ENCODE measurements at places on chromosomes 13 and 19. TPM values are rescaled to one million over a fixed set of nuclear protein-coding genes. Genes with fewer than 3 reads are reported as not detected.
A peak's percentile ranks its signal among the peaks of the same experiment; 100 is the strongest.

SYCN gene
- total RNA-seq, result not detected

ZNF823 gene
- total RNA-seq, result 6.3 TPM

DNA sequence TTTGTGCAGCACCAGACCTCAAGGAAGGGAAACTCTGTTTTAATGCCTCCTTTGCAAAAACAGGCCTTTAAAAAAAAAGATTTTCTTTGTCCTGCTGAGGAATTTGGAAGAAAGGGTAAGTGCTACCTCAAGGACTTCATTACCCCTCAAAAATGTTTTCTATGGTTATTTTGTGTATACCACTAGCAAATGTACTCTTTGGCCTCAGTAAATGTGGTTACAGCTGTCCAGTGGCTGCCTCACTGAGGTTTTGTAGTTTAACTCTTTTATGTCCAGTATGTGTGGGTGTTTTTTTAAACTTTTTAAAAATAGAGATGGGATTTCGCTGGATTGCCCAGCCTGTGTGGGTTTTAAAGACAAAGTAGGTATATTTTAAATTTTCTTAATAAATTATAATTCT, 42.2 kb upstream of the TSC22D1 start:
- no peak for ATAC-seq

DNA sequence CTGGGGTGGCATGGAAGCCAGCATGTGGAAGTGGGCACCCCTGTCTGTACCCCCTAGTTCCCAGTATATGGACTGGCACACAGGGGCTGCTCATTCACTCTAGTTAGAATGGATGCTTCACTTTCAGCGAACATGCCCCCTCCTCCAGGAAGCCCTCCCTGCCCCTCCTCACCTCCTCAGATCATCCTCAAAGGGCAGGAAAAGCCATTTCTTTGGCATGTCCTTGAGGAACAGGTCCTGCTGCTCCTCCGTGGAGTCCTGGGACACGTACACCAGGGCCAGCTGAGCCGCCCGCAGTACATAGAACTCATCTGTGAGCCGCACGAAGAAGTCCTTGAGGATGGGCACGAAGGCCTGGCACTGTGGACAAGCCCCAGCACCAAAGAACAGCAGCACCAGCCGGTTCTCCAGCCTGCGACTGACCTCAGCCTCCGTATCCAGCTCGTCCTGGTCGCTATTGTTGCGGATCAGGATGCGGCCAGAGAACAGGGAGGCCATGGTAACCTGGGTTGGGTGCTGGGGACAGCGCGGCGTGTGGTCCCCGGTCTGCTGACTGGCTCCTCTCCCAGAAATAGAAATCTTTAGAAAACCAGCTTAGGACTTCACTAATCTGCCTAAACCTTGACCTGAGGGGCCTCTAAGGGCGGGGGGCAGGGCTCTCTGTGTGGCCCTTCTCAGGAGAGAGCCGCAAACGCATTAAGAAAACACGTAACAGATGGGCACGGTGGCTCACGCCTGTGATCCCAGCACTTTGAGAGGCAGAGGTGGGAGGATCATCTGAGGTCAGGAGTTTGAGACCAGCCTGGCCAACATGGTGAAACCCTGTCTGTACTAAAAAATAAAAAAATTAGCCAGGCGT, at the start of gene NXNL1:
Gene NXNL1, minus strand, starts transcription at position 555 of the 859 bp plus-strand sequence. Its CDS starts 57 bp downstream, at position 498.
- ATAC-seq, result no peak

DNA sequence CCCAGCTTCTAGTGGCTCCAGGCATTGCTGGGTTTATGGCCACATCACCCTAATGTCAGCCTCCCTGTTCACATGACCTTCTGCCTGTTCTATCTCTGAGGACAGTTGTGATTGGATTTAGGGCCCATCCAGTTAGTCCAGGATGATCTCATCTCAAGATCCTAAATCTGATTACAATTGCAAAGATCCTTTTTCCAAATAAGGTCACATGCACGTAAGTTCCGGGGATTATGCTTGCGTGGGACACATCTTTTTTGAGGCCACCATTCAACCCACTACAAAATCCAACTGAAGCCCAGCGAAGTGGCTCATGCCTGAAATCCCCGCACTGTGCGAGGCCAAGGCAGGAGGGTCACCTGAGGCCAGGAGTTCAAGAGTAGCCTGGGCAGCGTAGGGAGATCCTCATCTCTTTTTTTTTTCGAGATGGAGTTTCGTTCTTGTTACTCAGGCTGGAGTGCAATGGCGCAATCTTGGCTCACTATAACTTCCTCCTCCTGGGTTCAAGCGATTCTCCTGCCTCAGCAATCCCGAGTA, 12.3 kb downstream of the PLD3 start:
- ATAC-seq, result peak; percentile 47

- no peak for ATAC-seq
Measured at GRCh38 chr19:55242517-55242916, 14.0 kb upstream of the TMEM86B start.

DNA sequence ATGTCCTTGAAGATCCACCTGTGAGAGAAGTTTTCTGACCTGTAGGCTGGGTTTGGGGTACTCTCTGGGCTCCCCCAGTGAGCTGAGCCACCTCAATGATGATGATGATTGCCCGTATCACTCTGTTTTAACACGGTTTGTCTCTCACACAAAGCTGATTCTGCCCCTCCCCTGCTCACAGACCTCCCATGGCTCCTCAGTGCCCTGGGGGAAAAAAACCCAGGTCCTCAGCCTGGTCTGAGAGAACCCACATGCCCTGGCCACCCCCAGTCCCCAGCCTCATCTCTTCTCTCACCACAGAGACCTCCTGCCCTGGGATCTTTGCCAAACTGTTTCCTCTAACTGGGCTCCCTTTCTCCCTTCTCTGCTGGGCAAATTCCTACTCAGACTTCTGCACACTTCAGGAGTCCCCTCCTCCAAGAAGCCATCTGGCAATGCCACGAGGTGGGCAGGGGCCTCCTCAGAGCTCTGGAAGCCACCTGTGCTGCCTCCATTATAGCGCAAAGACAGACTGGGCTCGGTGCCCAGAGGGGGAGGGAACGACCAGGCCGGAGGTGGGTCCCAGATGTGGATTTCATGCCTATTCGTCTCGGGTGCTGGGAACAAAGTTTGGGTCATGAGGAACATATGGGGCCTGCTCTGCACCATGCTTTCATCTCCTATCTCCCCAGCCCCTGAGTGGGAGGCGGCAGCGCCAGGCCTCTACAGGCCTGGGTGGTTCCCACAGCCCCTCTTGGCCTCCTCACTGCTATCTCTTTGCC, 8.5 kb upstream of the CA11 start:
- ATAC-seq, result peak; percentile 37

DNA sequence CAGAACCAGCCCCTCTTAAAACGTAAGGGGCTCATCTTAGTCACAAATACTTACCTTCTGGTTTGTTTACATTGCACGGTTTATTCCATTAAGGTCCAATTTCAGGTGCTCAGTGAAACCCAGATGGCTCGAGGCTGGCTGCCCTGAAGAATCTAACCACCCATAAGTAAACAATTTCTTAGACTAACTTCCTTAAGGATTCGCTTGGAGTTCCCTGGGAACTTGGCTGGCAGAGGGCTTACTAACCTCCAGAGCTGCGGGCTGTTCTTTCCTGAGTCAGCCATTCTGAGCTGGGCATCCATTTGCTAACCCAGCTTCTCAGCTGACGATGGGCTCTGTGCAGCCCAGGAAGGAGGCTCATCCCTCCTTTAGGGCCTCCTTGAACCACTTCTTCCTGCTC, 262.1 kb downstream of the FGF9 start:
- no peak for ATAC-seq

DNA sequence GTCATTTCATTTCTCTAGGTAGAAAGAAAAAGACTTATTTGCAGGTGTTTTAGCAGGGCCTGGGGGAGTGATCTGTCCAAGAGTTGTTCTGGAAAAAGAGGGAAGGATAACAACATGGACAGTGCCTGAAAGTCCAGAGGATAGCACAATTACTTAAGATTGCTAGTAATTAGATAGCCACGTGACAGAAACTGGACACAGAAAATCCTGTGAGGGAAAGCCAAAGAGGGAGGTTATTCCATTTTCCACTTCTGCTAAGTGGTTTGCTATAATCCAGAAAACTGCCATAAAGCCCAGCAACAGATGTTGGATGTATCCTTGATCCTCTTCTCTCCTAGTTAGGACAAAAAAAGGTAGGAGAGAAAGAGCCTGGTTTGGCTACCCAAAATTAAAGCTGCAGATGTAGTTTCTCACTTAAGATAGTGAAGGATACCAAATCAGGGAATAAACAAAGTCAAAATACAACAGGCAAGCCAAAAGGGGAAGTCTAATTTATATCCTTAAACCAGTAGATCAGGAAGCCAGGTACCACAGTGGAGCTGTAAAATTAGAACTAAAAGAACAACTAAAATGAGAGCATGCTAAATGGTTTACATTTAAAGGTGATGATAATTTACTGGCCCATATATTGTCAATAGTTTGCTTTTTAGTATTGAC, 140.2 kb downstream of the VWA8 start:
- ATAC-seq, result no peak

DNA sequence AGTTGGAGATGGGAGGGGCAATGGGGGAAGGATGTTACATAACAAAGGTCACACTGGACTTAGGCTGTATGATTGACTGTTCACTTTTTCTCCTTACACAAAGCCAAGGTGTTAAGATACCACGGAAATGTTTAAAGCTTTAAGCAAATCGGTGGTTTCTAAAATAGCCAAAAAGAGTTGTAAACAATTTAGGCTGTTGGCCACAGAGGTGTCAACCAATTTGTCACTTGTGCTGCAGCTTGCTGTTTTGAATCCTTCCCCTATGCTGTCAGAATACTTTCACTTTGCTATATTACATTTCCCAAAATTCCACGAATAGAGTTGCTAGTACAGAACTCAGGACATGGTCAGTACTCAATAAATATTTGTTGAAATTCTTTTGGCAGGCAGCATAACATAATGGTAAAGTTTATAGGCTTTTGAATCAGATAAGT, 149.3 kb downstream of the VWA8 start:
- no peak for ATAC-seq

GRCh38 chr19:44476559-44477408, 23.5 kb downstream of the ZNF180 start:
- no peak for ATAC-seq

DNA sequence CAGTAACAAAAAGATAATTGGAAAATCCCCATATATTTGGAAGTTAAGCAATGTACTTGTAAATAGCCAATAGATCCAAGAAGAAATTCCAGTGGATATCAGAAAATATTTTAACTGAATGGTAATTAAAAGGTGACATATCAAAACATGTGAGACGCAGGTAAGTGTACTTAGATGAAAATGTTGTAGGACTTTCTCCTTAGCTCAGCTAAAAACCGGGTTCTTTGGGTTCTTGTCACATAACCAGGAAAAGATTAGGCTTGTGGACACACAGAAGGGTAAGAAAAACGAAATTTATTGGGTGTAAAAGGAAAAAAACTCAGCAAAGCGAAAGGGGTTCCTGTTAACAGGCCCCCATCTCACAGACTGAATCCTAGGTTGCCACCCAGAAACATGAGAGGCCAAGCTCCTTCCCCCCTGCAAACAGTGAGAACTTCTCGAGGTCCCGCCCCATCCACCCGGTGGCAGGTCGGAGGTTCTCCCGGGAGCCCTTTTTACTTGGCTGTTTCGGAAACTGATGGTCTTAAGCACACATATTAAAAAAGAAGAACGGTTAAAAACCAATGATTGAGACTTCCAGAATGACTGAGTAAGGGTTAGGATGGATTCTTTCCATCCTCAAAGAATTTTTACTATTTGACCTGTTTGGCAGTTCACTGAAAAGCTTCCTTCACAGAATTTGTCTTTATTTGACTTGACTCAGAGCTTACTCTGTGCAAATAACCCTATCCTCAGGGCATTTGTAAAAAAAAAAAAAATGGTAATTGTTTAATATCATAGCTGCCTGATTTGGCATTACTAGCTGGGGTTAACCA, 3.1 kb upstream of the CCDC70 start:
- no peak for ATAC-seq

All from motor neuron (in vitro differentiated cells).